CD4-positive, alpha-beta T cell treated with Interleukin-6 at 100 ng/mL for 8 hours (primary cell): ENCODE measurements at places on chromosomes 1 and 21.

- no peak for DNase-seq
Measured at GRCh38 chr1:15453734-15454133, 2.8 kb upstream of the CELA2A start.

DNA sequence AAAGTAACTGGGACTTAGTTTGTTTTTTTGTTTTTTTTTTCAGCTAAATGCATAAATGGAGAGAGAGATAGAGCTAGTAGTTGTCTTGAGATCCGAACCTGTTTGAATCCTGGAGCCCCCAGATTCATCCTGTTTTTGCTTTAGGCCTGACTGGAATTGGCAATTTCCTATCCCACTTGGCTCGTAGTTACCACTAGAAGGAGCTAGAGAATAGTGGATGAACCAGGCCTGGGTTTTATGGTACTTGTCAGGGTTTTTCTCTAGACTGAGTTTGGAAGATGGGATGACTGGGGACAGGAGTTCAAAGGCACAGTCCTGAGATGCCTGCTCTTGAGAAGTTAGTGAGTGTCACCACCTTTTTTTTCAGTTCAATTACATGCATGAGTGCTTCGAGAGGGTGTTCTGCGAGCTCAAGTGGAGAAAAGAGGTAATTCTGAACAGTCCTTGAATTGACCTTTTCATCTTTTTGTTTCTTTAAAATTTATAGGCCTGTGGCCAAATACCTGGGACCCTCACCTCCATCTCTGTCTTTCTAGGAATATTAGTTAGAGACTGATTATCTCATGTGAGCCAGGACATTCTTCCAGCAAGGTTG is 23.4 kb downstream of the CELF3 start:
- DNase-seq = no peak

GRCh38 chr1:7987528-7987927 is 26.0 kb downstream of the PARK7 start:
- DNase-seq = no peak

DNA sequence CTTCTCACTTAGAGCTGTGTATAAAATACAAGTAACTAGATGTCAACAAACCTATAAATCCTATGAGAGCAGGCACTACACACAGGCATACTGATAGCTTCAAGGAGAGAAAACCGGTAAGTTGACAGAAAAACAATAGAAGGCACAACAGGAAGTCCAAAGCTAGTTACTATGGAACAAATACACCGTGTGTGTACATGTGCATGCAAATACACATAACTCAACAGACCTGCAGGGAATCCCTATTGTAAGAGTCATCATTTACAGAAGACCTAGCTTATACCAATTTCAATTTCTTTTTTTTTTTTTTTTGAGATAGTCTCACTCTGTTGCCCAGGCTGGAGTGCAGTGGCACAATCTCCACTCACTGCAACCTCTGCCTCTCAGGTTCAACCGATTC is 26.3 kb downstream of the JAK1 start:
- no peak for DNase-seq

- DNase-seq = no peak
Measured at GRCh38 chr1:1984560-1985070, 19.0 kb downstream of the CFAP74 start.

DNA sequence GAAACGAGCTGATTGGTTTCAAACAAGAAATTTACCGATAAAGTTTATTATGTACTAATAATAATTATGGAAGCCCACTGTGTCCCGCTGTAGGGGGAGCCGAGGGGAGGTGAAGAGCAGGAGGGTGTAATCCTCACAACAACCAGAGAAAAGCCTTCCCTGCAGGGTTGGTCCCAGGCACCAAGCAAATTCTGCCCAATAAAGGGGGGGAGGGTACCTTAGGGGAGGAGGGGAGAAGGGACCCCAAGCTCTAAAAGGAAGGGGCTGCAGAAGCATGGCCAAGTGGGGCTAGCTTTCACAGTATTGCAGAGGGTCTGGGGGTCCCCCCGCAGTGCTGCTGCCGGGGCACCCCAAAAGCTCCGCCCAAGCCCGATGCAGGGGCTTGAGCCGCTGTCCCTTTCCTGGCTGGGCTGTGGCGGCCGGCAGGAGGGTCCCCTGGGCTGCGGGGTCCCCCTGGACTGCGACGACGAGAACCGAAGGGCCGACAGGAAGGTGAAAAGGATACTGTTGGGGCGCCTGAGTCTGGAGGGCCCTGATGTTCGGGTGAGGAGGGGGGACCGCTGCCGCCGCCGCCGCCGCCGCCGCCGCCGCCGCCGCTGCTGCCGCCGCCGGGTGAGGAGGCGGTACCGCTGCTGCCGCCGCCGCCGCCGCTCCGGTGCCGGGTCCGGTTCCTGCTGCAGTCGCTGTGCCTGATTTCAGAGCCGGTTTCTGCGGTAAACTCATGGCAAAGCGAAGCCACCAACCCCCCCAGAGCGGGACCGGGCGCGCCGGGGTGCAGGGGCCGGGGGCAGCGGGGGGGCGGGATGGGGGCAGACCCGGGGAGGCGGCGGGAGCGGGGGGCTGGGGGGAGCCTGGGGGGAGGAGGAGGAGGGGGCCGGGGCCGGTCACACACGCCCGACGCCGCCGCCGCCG is 771 bp downstream of the EIF4G3 start:
- peak; percentile 27 for DNase-seq

DNA sequence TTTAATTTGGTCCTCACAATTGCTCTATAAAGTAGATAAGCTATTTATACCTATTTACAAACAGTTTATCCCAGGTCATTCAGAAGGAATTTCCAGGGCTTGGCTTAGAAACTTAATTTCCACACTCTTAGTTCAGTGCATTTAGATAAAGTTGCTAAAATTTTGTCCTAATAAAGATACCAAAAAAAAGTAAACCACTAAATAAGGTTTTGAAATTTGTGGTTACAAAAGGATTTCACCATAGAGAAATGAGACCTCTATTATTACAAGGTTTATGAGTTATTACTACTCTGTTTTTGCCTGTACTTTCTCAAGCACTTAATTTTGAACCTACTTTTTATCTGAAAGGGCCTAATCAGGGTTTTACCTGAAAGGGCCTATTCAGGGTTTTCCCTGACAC is 22.4 kb downstream of the PTPN22 start:
- DNase-seq = no peak

DNA sequence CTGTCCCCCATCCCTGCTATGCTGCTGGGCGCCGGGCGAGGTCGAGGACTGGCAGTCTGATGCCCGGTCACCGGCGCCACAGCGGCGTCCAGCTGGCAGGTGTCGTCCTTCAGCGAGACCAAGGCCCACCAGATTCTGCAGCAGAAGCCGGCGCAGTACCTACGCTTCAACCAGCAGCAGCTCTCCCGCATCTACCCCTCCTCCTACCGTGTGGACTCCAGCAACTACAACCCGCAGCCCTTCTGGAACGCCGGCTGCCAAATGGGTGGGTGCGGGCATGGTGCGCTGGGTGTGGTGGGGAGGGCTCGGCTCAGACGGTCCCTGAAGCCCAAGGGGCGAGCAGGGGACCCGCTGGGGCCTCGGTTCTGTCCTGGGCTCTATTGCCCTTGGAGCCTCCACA is 20.7 kb downstream of the PLCH2 start:
- DNase-seq = no peak

- DNase-seq = no peak
Measured at GRCh38 chr1:184596950-184597645, 157.6 kb downstream of the EDEM3 start.

GRCh38 chr1:26307363-26307781 is 936 bp upstream of the UBXN11 start:
- peak; percentile 70 for DNase-seq

- no peak for DNase-seq
Measured at GRCh38 chr1:31761883-31762282, 2.3 kb downstream of the ADGRB2 start.

GRCh38 chr1:63931468-63931867 is 157.7 kb downstream of the ROR1 start:
- DNase-seq = no peak

- DNase-seq = no peak
Measured at GRCh38 chr1:192627901-192628300, 8.0 kb upstream of the RGS13 start.

DNA sequence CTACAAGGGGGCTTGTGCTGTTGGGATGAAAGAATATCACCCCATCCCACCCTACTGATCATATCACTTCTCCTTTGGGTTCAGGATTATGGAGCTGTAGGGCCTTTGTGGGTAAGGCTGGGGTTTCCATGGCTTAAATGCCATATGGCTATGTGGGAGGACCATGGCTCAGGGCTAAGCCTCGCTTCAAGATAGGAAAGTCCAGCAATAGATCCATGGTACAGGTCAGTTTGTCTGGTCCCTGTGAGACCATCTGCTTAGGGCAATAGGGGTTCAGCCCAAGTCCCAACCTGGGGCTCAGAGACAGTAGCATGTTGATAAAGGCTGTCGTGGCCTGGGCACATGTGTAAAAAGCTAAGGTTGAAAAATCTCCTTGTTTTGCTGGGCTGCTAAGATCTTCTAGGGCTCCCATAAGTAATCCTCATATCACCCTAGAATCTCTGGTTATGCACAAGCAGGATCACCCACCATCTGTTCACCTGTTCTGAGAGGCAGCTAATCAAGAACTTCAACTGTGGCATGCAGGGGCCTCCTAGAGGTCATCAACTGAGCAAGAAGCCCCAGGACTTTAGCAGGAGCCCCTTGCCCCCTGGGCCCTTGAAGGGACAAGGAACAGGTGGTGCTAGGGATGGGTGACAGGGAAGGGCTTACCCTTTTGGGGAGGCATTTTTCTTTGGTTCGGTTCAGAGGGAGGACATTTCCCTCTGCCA is 66.5 kb downstream of the UBE2T start:
- no peak for DNase-seq

GRCh38 chr1:196678510-196678884 is 26.7 kb downstream of the CFH start:
- no peak for DNase-seq

DNA sequence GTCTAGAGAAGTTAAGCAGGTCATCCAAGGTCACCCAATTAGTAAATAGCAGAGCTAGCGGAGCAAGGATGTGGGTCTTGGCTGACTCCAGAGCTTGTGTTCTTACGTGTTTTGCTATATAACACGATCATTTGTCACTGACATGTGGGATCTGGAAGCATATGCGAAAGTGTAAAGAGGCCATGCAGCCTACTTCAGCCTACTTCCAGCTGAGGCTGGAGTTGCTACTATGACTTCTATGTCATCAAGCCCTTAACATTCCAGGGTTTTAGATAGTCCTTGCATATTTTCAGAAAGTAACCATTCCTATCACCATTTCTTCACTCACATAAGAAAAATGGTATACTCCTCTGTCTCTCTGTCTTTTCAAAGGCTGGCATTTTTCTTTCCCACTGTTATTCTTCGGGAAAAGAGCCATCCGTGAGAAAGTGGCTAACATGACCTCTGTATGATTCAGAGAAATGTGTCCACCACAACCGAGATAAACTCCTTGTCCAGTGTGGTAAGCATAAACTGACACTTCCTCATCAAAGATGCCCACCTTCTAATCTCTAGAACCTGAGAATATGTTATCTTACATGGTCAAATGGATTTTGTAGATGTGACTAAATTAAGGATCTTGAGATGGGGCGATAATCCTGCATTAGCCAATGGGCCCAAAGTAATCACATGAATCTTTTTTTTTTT is 24.0 kb upstream of the ABL2 start:
- DNase-seq = no peak

- DNase-seq = no peak
Measured at GRCh38 chr1:5933676-5934057, 58.6 kb downstream of the NPHP4 start.

GRCh38 chr1:196910215-196910614 is 22.4 kb downstream of the CFHR4 start:
- no peak for DNase-seq

GRCh38 chr1:188281921-188282320 is 1453.2 kb downstream of the PLA2G4A start:
- no peak for DNase-seq

GRCh38 chr1:28845786-28846543 is 34.0 kb downstream of the OPRD1 start:
- DNase-seq = no peak

DNA sequence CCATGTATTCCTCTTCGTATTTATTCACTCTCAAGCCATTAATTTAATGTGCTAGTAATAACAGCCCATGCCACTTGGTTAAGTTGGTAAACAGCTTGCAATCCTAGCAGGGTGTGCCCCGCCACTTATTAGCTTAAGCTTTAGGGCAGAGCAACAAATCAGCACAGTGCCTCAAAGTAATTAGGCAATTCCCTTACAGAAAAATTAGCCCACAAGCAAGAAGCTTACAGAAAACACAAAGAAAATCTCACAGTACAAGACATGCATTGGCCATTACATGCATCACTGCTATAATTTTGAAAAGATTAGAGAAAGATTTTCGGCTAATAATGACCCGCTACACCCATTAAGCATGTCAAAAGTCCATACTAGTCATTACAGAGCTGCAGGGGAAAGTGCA is 47.6 kb downstream of the TGFB2 start:
- no peak for DNase-seq

DNA sequence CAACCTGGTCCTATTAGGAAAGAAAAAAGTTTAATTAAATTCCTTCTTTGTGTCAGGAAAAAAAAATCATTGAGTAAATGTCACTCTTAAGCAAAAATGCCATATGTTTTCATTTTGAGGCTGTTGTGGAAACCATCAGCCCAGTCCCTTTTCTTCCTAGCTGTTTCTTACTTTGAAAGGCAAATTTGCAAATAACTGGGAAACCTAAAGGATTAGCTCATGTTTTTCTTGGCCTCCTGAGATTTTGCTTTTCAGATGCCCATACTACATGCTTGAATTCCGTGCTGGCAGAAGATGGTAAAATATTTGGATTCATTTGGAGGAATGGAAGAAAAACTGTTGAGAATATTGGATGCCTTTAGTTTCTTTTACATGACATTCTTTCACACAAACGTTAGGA is 182.1 kb upstream of the ADAMTS5 start:
- no peak for DNase-seq

GRCh38 chr1:21295002-21295401 is 4.7 kb upstream of the ECE1 start:
- peak; percentile 52 for DNase-seq

- DNase-seq = no peak
Measured at GRCh38 chr1:16957731-16958130, 22.7 kb downstream of the MFAP2 start.

DNA sequence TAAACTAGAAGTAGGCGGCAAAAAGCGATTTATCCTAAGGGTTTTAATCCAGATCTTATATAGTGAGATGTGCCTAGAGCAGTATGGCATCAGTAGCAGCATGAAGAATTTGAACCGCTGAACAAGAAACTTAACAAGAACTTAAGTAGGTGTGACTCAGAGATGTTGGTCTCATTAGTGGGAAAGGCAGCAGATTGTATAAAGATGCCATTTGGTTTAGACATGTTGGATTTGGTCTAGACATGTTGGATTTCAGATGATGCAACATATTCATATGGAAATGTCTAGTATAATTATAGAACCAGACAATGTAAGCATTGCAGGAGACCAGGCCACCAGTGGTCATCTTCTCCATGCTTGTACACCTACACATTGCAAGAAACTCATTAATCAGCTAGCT is 42.1 kb upstream of the ZP4 start:
- no peak for DNase-seq

GRCh38 chr1:204493984-204494280 is 673 bp downstream of the PIK3C2B start:
- DNase-seq = peak; percentile 58
